GM23248 (cell line): ENCODE measurements at places on chromosomes 2 and 18. TPM values are rescaled to one million over a fixed set of nuclear protein-coding genes. Genes with fewer than 3 reads are reported as not detected.

DNA sequence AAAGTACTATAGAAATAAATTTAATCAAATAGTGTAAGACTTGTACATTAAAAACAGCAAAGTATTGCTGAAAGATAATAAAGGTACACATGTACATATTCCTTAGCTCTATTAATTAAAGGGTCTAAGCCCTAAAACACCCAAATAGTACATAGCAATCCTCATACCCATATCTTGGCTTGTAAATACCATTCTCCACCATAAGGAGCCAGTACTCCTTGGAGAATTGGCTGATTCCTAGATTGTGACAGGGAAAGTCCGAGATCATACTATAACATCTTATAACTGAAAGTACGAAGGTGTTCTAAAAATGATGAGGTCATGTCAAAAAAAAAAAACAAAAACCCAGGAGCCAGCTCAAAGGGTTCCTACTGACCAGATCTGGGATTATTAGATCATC, 614.6 kb downstream of the SUCLG1 start:
- no peak for DNase-seq

DNA sequence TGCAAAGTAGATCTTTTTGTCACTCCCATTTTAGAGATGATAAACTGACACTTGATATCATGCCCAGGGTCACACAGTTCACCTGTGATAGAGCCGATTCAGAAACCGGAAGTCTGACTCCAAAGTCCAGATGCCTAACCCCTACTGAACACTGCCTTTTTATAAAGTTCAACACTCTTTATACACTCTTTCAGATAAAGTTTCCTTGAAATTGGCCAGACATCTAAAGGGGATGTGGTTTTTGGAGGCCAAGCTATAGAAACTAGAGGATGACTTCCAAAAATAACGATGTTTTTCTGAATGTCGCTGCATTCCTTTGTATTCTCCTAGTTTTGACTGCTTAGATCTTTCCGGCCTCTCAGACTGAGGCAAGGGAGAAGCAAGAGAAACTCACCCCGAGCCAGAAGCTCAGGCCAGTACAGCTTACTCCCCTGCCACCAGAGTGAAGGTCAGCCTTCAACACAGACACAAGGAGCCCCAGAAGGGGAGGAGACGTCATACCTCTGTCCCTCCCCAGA, 61.8 kb downstream of the NRP2 start:
- no peak for DNase-seq

GRCh38 chr2:85666435-85667316, 1.3 kb downstream of the SFTPB start:
- DNase-seq = no peak

DNA sequence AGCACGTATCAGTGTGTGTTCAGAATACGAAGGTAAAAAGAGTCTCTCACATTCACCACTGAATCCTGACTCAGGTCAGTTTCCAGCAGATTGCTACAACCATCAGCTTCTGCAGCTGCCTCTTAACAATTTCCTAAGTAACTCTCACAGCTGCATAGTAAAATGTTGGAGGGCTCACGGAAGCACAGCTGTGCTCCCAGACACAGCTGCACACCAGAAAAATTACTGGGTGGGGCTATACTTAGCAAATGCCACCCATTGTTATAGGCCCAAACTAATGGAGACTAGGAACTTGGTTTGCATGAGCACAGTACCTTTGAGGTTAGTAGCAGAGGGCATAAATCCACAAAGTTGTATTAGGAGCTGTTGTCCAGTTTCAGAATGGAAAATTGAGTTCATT, 153.9 kb upstream of the ERBB4 start:
- no peak for DNase-seq

GRCh38 chr2:206846981-206847834, 81.8 kb downstream of the FASTKD2 start:
- no peak for DNase-seq

DNA sequence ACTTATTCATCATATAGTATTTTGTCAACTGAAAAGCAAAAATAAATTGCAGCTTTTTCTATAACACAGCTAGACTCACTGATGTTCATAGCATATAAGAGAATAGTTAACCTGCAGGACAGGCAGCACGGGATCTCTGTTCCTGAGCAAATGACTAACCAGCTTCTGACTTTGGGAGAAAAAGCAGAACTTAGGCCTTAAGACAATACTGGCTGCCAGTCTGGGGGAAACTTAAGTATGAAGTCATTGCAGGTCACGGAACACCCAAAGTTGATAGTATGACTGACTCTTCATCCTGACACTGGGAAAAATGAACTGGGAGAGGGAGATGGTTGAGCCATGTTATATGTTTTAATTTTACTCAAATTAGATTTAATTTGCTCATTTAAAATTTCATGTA, 113.0 kb downstream of the DPP4 start:
- no peak for DNase-seq

The OTOS gene
- not detected in 2 replicates for total RNA-seq
